ENCODE measurements at places on chromosomes 4 and X.
A peak's percentile ranks its signal among the peaks of the same experiment; 100 is the strongest.

DNA sequence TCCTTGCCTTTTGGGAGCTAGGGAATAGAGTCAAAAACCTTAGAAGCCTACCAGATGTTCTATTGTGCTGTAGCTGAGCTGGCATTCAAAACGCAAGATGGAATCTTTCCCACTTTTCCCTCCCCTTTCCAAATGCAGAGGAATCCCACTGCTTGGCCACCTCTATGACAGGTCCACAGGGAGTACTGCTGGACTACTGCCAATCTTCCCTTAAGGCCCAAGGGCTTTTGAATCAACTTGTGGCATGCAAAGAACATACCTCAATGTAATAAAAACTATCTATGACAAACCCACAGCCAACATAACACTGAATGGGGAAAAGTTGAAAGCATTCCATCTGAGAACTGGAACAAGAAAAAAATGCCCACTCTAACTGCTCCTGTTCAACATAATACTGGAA lies 139.2 kb upstream of the AGTR2 start:
- DNase-seq = no peak

DNA sequence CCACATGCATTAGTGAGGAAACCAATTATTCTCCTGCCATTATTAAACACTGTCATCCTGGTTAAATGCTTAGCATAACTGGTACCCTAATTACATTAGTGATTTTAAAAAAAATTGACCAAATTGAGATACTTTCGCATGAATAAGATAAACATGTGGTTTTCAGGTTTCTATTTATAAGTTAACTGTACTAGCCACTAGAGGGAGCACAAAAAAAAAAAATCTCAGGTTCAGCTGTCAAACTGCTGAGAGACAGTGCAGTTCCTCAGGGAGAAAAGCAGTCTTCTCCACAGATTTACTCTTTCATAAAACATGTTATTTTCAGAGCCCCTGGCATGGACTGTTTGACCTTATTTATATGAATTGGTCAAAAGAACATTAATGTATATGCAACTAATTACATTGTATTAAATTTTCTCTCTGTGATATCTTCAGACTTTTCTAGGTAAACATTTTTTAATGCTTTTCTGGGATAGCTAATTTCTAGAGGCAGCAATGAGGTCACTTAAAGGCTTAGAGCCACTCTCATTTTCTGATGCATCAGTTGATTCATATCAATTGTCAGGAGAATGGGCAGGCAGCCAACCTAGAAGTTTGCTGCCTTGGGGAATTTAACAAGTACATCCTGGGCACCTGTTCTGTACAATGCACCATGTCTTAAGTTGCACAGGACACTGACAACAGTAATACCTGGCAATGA lies 167.5 kb downstream of the CDS1 start:
- DNase-seq = peak; percentile 69

DNA sequence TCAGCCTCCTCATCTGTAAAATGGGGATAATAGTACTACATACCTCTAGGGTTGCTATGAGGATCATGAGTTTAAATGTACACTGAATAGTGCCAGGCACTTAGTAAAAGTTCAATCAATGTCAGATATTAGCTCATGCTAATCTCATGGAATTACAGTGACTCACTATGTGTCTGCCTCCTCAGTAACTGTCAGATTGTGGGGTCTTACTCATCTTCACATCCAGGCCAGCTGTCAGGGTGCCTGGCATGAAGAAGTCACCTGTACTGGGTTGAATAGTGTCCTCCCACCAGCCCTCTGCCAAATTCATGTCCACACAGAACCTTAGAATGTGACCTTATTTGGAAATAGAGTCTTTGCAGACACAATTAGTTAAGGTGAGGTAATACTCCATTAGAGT lies 54.3 kb upstream of the STIM2 start:
- DNase-seq = no peak

- DNase-seq = no peak
Observed at GRCh38 chr4:73692701-73693100, 47.7 kb upstream of the CXCL8 start.

GRCh38 chr4:92522356-92522755 lies 218.6 kb downstream of the GRID2 start:
- DNase-seq = no peak

GRCh38 chr4:76199664-76200211 lies 13.9 kb downstream of the SCARB2 start:
- DNase-seq = peak; percentile 17

DNA sequence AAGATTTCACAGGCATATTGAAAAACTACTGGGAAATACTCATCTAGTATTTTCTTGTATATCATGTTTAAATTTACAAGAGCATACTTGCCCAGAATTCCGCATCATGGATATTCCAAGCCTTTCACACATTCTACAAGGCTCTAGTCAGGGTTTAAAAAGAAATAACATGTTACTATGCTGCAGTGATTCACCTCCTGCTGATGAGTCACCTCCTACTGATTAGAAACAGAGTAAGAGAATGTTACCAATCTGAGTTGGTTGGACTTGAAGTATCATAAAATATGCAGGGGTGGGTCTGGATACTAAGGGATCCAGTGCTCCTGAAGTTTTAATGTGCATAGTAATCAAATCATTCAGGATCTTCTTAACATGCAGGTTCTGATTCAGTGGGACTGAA lies 192.0 kb upstream of the ANK2 start:
- no peak for DNase-seq
